ENCODE measurements at places on chromosomes 4 and X.

DNA sequence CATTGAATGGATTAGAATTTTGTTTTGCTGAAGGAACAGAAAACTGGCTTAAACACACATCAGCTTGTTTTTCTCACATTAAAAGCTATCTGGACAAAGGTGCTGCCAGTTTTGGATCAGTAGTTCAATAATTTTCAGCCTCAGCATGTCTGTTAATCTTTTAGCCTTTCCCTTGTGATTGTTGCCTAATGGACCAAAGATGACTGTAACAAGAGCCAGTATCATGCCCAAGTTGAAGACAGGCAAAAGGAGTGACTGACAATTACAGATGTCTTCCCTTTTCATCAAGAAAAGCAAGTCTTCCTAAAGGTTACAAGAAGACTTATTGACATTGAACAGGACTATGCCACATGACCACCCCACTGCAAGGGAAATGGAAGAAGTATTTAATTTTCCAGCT is 419.7 kb downstream of the MAPK10 start:
- DNase-seq: no peak

- no peak for DNase-seq
These were observed 35.8 kb upstream of the MAN2B2 start for GRCh38 chr4:6539009-6539764.

DNA sequence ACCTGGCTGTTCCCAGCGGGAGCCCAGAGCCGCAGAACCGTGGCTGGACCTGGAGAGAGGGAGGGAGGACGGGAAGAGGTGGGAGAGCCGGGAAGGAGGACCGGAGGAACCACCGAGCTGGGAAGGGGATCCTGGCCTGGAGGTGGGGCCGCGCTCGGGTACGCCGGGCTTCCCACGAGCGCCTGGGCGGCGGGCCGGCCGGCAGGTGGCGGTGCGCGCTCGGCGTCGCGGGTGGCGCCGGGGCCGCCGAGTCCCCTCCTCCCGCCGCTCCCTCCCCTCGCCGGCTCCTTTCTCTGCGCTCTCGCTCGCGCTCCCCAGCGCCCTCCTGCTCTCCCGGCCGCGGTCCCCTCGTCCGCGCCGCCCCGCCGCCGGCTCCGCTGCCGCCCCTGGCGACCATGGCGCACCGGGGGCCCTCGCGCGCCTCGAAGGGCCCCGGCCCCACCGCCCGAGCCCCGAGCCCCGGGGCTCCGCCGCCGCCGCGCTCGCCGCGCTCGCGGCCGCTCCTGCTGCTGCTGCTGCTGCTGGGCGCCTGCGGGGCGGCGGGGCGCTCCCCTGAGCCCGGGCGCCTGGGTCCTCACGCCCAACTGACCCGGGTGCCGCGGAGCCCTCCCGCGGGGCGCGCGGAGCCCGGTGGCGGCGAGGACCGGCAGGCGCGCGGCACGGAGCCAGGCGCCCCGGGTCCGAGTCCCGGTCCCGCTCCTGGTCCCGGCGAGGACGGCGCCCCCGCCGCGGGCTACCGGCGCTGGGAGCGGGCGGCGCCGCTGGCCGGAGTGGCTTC is at the start of gene SORCS2:
Gene SORCS2 (plus strand): TSS at position 287 of the 778 bp plus-strand sequence.
- peak; percentile 63 for DNase-seq

- no peak for DNase-seq
These were observed 510.4 kb downstream of the MID1IP1 start for GRCh38 chrX:39311646-39312045.

- no peak for DNase-seq
These were observed 43.0 kb upstream of the SCOC start for GRCh38 chr4:140330311-140330900.

DNA sequence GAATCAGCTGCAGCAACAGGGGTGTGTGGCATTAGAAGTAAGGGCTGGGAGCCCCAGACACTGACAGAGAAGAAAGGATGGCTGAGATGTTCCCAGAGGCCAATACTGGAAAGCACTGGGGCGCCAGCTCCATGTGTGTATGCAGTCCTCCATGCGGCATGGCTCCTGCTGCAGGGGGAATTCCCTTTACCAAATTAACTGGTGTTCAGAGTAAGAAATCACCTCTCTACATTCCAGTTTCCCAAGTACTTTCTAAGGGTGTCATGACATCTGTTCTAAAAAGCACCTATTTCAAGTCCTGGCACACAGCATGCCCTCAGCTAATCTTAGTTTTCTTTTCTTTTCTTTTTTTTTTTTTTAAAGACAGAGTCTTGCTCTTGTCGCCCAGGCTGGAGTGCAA is 98.0 kb downstream of the MAML3 start:
- DNase-seq: no peak

GRCh38 chrX:47247206-47247998 is 14.6 kb downstream of the USP11 start:
- DNase-seq: peak; percentile 44

GRCh38 chr4:15003891-15004738 is 1.8 kb downstream of the CPEB2 start:
- peak; percentile 56 for DNase-seq

DNA sequence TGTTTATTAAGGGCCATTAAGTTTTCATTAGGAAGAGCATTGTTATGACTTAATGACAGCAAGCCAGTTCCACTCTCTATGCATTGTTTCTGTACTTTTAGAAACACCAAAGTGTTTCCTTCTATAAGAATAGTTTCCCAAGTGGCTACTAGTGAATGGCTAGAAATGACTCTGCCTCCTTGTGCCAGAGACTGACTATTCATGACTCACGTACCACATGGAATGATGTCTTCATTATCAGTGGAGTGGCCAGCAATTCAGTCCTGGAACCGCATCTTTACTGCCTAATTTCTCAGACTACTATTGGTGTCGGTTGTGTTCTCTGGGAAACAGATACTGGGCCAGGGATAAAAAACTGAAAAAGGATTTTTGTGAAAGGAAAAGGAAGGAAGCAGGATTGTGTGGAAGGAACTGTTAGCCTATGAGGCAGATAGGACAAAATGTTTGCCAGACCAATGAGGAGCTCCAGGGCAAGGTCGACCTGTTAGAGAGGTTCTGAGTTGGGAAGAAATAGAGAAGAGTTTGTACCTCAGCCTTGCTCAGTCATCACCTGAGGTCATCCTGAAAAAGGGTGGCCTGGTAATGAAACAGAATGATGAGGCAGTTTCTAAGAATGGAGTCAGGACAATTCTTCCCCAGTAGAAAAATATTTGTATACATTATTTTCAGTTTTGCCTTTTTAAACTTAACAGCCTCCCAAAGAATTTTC is 218.6 kb downstream of the SPCS3 start:
- no peak for DNase-seq

GRCh38 chr4:83010111-83010521 is 507 bp downstream of the LIN54 start:
- DNase-seq: no peak

GRCh38 chr4:51851090-51851936 is 8.4 kb downstream of the DCUN1D4 start:
- DNase-seq: no peak

GRCh38 chr4:123495530-123495929 is 98.9 kb downstream of the SPRY1 start:
- no peak for DNase-seq

- DNase-seq: no peak
These were observed 1.6 kb downstream of the EGF start for GRCh38 chr4:109914322-109914721.

GRCh38 chr4:158193171-158193749 is 17.0 kb upstream of the TMEM144 start:
- DNase-seq: no peak

DNA sequence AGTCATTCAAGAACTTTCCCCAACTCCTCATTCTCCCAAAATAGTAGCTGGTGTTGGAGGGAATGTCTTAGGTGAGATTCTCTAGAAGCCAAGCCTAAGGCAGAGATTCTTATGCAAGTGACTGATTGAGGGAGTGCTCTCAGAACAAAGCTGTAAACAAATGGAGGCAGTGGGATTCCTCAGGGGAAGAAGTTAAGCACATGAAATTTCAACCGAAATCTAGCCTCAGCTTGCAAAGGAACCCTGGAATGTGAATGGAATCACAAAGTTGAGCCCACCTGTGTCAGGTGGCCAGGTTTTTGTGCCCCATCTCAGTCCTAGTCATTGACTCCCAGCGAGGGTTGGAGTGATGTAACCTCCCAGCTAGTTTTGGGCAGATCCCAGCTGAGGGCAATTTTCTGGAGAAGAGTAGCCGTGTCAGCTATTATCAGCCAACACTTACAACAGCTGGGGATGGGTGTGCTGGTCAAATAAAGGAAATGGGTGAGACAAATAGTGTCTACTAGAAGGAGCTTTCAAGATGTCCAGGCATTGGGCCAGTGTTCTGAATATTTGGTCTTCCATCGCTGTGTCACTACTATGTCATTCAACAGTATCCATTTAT is 29.7 kb upstream of the FGF2 start:
- DNase-seq: no peak

GRCh38 chr4:110484029-110484428 is 8.1 kb downstream of the ENPEP start:
- no peak for DNase-seq

GRCh38 chr4:123953566-123953965 is 557.0 kb downstream of the SPRY1 start:
- DNase-seq: no peak

- DNase-seq: no peak
These were observed 61.2 kb upstream of the TSPAN7 start for GRCh38 chrX:38500141-38500540.

- DNase-seq: no peak
These were observed 172.8 kb upstream of the TACR3 start for GRCh38 chr4:103892586-103892985.

DNA sequence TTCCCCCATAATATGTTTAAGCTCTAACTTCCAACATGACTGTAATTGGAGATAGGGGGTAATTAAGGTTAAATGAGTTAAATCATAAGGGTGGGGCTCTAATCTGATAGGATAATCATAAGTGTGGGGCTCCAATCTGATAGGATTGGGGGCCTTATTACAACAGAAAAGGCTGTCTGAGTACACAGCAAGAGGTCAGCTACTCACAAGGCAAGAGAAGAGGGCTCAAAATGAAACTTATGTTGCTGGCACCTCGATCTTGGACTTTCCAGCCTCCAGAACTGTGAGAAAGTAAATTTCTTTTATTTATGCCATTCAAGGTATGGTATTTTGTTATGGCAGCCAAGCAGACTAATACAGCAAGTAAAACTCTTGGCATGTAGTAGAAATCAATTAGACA is 16.4 kb downstream of the SH2D1A start:
- DNase-seq: no peak

GRCh38 chr4:84968925-84969324 is 2.4 kb upstream of the WDFY3 start:
- no peak for DNase-seq

DNA sequence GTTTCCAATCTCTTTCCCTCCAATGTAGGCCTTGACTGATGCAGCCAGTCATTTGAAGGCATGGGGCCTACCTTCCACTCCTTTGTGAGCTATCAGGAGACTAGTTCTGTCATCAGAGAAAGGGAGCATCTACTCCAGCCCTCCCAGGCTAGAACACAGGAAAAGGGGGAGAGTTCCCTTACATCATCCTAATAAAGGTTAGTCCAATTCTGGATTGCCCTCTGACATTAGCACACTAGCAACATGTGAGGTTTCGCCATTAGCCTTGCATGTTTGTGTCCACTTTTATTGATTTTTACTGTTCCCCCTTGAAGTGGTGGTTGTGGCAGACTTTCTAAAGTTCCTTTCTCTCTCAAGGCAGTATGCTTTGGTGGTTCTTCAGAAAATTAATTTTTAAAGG is 67.3 kb downstream of the ZFX start:
- DNase-seq: no peak

DNA sequence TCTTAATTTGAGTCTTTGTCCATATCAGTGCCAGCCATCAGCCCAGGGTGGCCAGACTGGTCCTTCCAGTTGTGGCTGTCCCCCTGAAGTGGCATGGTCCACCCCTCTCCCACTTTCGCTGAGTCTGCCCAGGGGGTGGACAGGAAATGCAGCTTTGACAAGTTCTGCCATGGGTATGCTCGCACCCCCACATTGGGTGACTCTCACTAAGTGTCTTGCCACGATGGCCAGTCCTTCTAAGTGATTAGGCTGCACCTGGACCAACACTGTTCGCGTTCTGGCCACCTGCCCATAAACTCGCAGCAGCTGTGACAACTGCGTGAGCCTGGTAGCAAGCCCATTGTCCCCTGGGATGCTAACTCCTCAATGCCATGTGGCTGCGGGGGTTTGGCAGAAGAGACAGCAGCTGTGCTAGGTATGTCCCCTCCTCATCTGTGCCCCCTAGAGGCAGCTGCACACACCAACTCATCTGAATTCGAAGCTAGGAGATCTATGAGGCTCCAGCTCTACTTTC is 10.0 kb upstream of the LNX1 start:
- DNase-seq: no peak

GRCh38 chr4:8192748-8193738 is 6.0 kb upstream of the SH3TC1 start:
- DNase-seq: peak; percentile 36

DNA sequence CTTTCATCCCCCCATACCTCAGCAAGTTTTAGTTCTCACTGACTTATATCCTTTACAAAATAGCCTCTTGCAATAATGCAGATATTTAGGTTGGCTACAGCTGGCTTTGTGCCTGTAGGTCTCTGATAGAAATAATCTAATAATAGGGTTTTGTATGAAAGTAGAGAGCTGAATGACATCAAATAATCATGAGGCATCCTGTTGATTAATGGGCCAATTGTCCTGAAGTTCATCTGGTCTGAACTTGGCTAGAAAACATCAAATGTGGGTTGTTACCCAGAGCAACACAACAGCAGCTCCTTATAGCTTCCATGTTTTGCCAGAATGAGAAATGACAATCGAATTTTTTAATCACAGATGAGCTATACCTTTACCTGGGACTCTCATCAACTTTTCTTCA is 19.2 kb upstream of the LHFPL1 start:
- DNase-seq: no peak

DNA sequence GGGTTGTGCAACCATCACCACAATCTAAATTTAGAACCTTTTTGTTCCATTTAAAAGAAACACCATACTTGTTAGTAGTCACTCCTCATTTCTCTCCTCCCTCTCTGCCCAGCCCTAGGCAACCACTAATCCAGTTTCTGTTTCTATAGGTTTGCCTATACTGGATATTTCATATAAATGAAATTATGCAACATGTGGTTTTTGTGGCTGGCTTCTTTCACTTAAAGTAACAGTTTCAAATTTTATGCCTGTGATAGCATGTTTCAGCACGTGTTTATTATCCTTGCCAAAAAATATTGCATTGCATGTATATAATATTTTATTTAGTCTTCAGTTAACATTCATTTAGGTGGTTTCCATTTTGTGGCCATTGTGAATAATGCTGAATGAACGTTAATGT is 437.6 kb downstream of the IL1RAPL1 start:
- DNase-seq: no peak

DNA sequence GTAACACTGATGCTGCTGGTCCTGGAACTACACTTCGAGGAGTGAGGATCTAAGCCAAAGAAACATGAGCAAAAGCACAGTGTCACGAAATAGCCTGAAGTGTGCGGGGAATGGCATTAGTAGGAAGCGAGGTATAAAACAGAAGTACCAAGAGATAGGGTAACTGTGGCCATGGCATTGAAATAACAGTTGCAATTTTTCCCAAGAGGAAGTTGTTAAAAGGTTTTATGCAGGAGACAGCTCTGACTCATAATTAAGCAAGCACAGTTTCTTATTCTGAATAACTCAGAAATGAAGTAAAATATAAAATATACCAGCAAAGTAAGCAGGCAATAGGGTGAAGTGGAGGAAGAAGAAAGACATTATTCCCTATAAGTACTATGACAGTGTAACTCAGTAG is 90.3 kb upstream of the TMEM150C start:
- DNase-seq: no peak

- DNase-seq: no peak
These were observed 126.2 kb downstream of the SORBS2 start for GRCh38 chr4:185685804-185686203.
